Epithelial cell of proximal tubule (primary cell): ENCODE measurements at places on chromosomes 2 and 18. TPM values are rescaled to one million over a fixed set of nuclear protein-coding genes. Genes with fewer than 3 reads are reported as not detected.

GRCh38 chr18:61948846-61949438 is 56.1 kb upstream of the RNF152 start:
- no peak for DNase-seq

GRCh38 chr2:229235131-229235914 is 35.8 kb downstream of the PID1 start:
- no peak for DNase-seq

- no peak for DNase-seq
These were observed 69.4 kb upstream of the MMADHC start for GRCh38 chr2:149656996-149657395.

MOGAT1 gene
- total RNA-seq, result not detected in 2 replicates

IRS1 gene
- 13.0 and 25.8 TPM in 2 replicates for total RNA-seq

SPDYA gene
- total RNA-seq, result not detected in 2 replicates

DNA sequence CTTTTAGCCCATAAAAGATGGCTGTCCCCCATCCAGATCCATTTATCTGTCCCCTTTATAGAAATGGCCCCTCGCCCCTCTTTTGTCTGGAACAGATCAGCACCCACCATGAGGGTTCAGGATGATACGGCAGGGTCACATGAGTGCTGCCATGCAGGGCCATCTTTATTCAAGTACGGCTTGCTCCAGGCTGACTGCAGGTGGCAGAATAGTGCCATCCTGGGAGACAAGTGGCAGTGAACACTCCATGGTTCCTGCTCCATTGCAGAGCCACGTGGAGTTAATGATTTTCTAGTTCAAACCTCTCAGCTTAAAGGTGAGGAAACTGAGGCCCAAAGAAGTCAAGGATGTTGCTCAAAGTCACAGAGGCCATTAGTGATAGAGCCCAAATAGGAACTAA is 180.6 kb downstream of the CLIP4 start:
- DNase-seq, result no peak

DNA sequence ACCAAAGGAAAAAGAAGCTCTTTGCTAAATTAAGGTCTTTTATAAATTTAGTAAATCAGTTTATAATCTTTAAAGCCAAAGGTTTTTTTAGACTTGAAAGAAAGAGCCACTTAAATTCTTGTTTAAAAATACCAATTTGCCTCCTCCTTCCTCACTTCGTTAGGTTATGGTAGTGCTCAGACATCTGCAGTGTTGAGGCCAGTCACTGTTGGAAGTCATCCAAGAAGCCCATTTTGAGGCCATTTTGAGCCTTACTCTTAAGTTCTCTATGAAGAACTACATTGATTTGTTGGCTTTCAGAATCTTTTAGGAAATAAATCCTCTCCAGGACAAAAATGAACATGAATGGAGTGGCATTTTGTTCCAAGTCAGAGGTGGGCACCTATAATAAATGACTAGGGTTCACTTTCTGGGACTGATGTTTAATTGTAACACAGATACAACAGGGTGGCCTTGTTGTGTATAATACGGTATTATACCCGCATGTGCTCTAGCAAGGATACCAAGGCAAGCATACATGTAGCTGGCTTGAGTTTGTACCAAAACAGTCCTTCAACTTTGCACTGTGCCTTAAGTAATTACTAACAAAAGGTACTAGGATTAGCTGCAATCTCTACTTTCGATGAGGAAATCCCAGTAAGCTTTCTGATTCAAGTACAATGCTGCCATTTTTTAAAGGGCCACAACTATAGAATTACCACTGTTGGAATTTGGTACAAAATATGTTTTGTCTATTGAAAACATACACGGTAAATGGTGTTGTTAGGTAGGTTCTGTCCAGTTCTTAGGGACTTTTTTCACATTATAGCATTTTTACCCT is 22.8 kb downstream of the SLC66A3 start:
- DNase-seq, result no peak

GRCh38 chr18:72871091-72871490 is 3.3 kb upstream of the NETO1 start:
- no peak for DNase-seq

DNA sequence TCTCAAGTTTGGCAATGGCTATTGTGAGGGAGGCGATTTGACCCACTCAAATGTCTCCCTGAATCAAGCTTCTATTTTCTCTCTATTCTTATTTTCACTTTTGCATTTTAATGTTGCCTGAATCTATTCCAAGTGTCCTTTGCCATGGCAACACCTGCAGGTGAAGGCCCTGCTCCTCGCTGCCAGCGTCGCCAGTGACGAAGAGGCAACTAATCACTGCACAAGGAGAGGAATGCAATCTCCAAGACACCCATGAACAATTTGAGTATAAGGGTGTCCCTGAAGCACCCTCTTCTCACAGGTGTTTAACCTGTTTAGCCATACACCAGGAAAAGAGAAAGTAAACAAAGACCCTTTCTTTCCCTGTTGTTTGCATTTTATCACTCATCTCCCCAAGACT is 165.6 kb upstream of the VRK2 start:
- DNase-seq, result no peak

DNA sequence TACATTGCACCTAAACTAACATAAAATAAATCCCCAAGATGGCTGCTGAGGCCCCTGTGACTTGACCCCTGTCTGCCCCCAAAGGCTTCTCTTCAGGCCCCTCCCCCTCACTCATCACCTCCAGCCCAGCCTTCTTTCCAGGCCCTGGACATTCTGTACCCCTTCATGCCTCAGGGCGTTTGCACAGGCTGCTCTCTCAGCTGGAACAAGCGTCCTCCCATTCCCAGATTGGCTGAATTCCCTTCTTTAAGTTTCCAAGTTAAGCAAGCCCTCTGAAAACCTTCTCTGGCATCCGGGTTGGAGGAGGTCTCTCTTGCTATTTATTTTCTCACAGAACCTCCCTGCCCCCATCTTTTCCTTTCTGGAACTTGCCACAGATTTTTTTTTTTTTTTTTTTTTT is 165.2 kb upstream of the BCL2L11 start:
- peak; percentile 83 for DNase-seq

GRCh38 chr2:10897956-10898355 is 13.8 kb upstream of the KCNF1 start:
- DNase-seq, result no peak

DNA sequence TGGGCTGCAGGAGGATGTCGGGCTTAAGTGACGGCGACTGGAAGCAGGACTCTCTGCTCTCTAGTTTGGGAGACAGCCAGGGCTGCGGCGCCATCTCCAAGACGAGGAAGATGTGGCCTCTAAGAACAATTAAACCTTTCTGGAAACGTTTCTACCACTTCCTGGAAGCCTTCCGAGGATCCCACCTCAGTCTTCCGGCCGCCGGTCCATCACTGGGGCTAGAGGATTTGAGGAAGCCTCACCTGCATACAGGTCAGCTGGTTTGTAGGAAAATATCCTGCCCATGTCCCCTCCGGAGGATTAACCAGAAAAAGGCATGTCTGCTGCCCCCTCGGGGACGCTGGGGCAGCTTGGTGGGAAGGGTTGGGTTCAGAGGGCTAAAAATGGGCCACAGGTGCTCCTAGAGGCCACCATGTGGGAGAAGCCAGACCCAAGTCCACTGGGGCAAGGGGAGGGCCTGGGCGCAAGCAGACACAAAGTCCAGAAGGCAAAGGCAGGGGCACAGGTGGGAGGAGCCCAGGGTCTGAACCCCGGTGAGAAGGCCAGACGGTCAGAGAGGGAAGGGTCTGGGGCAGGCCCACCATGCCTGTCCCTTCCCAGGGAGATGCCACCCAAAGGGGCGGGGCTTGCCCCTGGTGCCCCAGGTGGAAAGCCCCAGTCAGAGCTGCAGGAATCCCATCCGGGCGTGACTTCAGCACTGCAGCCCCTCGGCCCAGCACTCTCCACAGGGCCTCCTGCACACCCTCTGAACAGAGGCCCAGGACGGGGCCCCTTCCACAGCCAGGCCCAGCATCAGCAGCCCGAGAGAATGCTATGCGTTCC is 82.2 kb upstream of the ID2 start:
- no peak for DNase-seq

TACR1 gene
- not detected in 2 replicates for total RNA-seq

DNA sequence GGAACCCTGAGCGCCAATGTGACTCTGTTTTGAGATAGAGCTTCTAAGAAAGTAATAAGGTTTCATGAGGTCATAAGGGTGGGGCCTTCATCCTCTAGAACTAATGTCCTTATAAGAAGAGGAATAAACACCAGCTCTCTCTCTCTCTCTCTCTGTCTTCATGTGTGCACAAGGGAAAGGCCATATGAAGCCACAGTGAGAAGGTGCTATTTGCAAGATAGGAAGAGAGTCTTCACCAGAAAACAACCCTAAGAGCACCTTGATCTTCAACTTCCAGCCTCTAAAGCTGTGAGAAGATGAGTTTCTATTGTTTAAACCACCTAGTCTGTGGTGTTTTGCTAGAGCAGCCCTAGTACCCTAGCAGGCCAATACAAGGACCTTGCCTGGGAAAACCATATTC is 55.8 kb downstream of the DOCK10 start:
- DNase-seq, result no peak

DNA sequence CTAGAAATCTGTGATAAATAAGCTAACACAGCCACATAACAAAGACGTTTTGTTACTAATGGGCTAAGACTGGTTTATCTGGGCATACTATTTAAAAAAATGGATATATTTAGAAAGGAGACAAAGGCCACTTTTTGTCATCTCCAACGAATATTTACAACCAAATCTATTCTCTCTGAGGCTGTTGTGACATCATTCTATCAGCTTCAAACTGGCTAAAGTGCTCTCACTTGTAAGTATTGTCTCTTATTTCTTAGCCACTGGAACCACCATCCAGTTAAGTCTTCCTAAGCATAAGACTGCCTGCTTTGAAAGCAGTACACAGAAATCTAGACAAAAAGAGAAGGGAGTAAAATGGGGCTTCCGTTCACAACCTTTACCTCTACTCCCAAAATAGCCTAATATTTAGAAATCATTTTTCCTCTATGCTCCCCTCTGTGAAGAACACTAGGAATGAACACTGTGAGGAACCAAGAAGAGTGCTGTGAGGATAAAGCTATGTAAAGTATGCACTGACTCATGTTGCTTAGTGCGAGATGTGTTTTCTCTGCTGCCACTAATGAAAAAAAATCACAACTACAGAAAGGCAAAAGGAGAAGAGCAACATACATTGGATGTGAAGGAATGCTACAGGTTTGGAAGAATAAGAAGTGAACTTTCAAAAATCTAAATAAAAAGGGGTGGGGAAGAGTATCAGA is 264.1 kb downstream of the EXOC6B start:
- DNase-seq, result peak; percentile 10

IL1B gene
- total RNA-seq, result 0.65 TPM in 1 of 2 replicates, not detected in the other

- no peak for DNase-seq
These were observed 22.1 kb downstream of the RAB3GAP1 start for GRCh38 chr2:135074216-135074615.

CFAP65 gene
- 1.1 TPM in 1 of 2 replicates, not detected in the other for total RNA-seq

- no peak for DNase-seq
These were observed 447 bp downstream of the GGCX start for GRCh38 chr2:85560812-85561279.

GRCh38 chr2:241285596-241285995 is 29.9 kb downstream of the HDLBP start:
- DNase-seq, result no peak

DNA sequence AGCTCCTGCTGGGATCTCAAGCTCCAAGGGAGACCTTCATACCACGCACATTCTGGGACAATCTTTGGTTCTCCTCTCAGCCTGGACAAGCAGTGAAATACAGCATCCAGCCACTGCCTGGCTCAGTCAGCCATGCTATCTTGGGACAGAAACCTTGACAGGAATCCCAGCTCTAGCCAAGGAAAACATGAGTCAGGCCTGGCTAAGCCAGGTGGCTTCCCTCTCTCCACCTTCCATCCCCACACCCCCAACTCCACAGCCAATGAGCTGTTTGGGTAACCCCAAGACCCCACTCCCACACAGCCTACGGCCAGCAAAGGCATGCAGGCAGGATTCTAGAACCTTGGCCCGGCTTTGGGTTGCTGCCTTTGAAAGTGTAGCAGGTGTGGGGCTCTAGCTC is 64.9 kb downstream of the MCFD2 start:
- DNase-seq, result peak; percentile 91

- no peak for DNase-seq
These were observed 2.1 kb upstream of the LRRFIP1 start for GRCh38 chr2:237625216-237625705.

GRCh38 chr2:121576263-121576662 is 45.6 kb downstream of the RNU4ATAC start:
- DNase-seq, result no peak

- DNase-seq, result no peak
These were observed 51.8 kb downstream of the TEX44 start for GRCh38 chr2:231644426-231644825.

GRCh38 chr2:170530803-170531564 is 184.2 kb upstream of the SP5 start:
- no peak for DNase-seq

GRCh38 chr2:141968433-141968832 is 162.4 kb downstream of the LRP1B start:
- no peak for DNase-seq

DNA sequence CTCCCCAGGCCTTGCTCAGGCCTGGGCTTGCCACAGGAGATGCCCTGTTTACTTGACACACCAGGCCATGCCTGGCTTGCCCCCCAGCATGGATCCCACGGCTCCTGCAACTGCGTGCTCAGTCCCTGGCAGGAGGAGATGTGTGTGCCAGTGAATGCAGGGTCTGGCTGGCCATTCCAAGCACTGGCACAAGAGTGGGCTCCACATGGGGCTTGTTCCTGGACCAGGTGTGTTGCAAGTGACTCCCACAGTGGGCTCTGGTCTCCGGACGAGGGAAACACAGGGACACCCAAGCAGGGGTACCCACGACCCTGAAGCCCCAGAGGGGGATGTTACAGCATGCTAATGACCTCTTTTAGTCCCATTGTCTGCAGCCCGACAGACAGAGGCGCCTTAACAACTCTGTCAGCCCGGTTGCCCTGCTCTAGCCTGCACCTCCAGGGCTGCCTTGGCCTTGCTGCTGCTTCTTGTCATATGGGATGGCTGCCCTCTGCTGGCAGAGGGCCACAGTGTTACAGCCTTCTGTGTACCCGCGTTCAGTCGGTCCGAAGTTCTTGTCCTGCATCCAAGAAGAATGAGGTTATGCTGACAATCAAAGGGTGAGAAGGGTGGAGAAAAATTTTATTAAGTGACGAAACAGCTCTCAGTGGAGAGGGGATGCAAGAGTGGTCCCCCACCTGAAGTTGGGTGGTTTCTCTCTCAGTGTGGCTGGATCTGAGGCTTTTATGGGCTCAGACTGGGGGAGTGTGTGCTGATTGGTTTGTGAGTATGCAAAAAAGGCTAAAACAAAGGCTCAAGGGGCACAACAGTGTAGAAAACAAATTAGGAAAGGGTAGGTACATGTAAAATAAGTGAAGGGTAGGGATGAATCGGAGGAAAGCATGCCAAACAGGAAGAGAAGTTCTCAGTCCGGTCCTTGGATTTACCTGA is 180.4 kb downstream of the MBD5 start:
- DNase-seq, result no peak

- DNase-seq, result no peak
These were observed 131.6 kb downstream of the BCL2 start for GRCh38 chr18:63187791-63188460.
